Endothelial cell (in vitro differentiated cells): ENCODE measurements at places on chromosomes 16 and 17.

- H3K27me3 ChIP-seq, result peaks cover 25% of the 10 kb centered on the region
- no peak overlapping the region for H3K4me3 ChIP-seq
- no peak overlapping the region for H3K27ac ChIP-seq
Observed at GRCh38 chr17:21688293-21688949, 3.9 kb upstream of the KCNJ18 start.

DNA sequence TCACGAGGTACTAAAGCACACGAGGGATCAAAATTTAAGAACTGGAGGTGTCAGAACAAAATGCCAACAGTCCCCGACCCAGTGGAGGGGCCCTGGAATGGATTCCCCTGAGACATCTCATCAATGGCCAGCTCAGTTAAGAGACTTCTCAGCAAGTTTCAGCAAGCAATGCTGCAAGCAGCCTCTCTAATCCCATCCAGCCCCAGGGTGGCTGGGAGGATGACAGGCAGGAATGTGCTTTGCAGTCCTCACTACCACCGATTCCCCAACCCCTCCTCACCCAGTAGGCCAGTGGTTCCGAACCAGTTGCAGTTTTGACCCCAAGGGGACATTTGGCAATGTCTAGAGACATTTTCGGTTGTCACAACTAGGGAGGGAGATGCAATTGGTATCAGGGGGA, 8.7 kb downstream of the GPRC5B start:
- peaks cover 29% of the 10 kb centered on the region for H3K36me3 ChIP-seq
- H3K4me3 ChIP-seq, result peak overlapping the region; percentile 69
- no peak overlapping the region for H3K27ac ChIP-seq

DNA sequence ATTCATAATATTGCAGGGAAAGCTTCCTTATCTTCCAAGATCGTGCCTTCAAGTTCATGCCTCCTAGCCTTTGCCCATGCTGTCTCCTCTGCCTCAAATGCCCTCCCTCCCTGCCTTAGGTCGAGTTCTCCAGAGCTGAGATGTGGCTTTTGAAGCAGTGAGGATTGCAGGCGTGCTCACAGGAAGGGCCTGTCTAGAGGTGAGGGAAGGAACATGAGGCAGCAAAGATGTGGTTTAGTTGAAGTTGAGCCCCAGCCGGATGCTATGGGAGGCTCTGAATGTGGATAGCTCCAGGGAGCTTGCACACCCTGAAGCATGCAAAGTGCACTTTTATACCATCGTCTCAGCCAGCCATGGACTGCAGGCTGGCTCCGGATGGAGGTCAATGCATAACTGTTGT, 754.6 kb upstream of the EEF2KMT start:
- no peak overlapping the region for H3K4me3 ChIP-seq
- H3K27me3 ChIP-seq, result no peaks in the 10 kb centered on the region
- no peaks in the 10 kb centered on the region for H3K36me3 ChIP-seq
- DNase-seq, result no peak

- no peaks in the 10 kb centered on the region for H3K27me3 ChIP-seq
- no peak overlapping the region for H3K4me3 ChIP-seq
- H3K27ac ChIP-seq, result no peak overlapping the region
- DNase-seq, result no peak
Observed at GRCh38 chr17:68771867-68772515, 170.8 kb upstream of the FAM20A start.

GRCh38 chr17:27975146-27976011, 67.1 kb upstream of the NLK start:
- no peak for DNase-seq
- H3K27ac ChIP-seq, result no peak overlapping the region
- H3K36me3 ChIP-seq, result no peaks in the 10 kb centered on the region
- peaks cover 2% of the 10 kb centered on the region for H3K27me3 ChIP-seq
- H3K4me1 ChIP-seq, result peaks cover 5% of the 10 kb centered on the region

DNA sequence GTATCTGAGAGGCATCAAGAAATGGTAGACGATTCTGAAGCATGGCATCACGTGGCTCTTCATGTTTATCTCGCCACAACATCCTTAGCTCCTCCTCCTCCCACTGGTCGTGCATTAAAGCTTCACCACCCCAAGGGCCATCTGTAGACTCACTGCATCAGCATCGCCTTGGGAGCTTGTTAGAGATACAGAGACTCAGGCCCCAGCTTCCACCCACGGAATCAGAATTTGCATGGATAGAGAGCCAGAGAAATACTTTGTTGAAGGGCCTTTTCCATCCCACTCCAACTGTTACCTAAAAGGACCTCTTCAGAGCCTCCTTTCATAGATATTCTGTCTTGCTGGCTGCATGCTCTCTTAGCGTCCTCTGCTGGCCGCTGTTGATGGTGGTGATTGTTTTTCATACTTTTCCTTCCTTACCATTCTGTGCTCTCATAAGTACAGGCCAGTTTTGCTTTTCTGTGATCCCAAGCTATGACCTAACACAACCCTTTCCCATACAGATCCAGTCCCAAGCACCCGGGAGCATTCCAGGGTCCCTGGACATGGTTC, 1049.4 kb upstream of the EEF2KMT start:
- peaks cover 2% of the 10 kb centered on the region for H3K27me3 ChIP-seq
- no peak overlapping the region for H3K4me3 ChIP-seq
- H3K4me1 ChIP-seq, result no peaks in the 10 kb centered on the region
- no peak overlapping the region for H3K27ac ChIP-seq
- DNase-seq, result no peak

- H3K27ac ChIP-seq, result no peak overlapping the region
- peaks cover 29% of the 10 kb centered on the region for H3K4me1 ChIP-seq
- H3K4me3 ChIP-seq, result no peak overlapping the region
- peaks cover 10% of the 10 kb centered on the region for H3K27me3 ChIP-seq
Observed at GRCh38 chr16:86072328-86073102, 173.6 kb downstream of the IRF8 start.

DNA sequence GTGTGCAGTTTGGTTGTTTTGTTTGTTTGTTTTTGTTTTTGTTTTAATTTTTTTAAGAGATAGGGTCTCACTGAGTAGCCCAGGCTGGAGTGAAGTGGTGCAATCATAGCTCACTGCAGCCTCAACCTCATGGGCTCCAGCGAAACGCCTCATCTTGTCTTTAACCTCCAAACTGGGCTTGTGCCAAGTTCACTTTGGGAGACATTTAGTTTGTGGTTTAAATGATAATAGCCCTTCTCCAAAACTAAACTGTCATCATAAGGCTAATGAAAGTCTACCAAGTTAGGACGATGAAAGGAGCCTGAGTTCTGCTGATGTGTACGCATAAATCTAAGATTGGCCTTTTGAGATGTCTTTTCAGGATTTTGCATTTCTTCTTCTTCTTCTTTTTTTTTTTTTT, 6.5 kb upstream of the CARD14 start:
- DNase-seq, result no peak
- H3K4me1 ChIP-seq, result peaks cover 2% of the 10 kb centered on the region
- no peaks in the 10 kb centered on the region for H3K36me3 ChIP-seq
- peaks cover 7% of the 10 kb centered on the region for H3K27me3 ChIP-seq

GRCh38 chr16:77917971-77918370, 104.4 kb upstream of the CLEC3A start:
- no peak for DNase-seq
- H3K27me3 ChIP-seq, result peaks cover 2% of the 10 kb centered on the region
- H3K4me1 ChIP-seq, result peaks cover 18% of the 10 kb centered on the region
- H3K4me3 ChIP-seq, result no peak overlapping the region
- H3K27ac ChIP-seq, result no peak overlapping the region

DNA sequence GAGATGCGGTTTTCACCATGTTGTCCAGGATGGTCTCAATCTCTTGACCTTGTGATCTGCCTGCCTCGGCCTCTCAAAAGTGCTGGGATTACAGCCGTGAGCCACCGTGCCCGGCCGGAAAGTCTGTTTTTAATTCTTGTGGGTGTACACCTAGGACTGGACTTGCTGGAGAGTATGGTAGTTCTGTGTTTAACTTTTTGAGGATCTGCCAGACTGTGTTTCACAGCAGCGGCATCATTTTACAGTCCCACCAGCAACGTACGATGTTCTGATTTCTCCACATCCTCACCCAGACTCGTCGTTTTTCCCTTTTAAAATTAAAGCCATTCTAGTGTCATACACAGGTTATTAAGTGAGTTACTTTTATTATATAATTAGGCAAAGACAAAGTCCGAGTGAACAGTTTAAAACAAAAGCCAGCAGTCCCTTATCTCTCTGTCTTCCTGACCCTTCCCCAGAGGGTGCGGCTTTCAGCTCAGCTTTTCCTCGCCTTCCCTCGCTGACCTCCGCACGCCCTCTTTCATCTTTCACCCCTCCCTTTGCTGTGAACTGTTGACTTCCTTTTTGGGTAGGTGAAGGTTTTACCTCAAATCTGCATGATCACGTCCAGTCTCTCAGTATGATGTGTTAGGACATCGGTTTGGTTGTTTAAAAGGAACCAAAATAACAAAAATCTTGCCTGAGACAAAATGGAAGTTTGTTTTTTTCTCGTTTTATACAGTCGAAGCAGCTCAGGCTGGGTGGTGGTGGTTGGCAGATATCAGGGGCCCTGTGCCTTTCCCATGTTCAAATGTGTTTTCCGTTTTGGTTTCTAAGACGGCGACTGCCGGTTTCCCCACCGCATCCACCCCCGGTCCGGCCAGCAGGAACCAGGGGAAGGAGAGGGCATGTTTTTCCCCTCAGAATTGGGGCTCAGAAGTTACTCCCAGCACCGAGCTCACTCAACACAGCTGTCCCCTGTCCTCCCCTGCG, 18.0 kb downstream of the FAM234A start:
- H3K27me3 ChIP-seq, result peaks cover 7% of the 10 kb centered on the region
- DNase-seq, result no peak
- H3K4me1 ChIP-seq, result peaks cover 17% of the 10 kb centered on the region
- H3K4me3 ChIP-seq, result no peak overlapping the region
- no peak overlapping the region for H3K27ac ChIP-seq
- peaks cover 9% of the 10 kb centered on the region for H3K36me3 ChIP-seq

GRCh38 chr17:44900894-44901293, 1.6 kb upstream of the EFTUD2 start:
- peaks cover 26% of the 10 kb centered on the region for H3K4me1 ChIP-seq
- H3K4me3 ChIP-seq, result no peak overlapping the region

DNA sequence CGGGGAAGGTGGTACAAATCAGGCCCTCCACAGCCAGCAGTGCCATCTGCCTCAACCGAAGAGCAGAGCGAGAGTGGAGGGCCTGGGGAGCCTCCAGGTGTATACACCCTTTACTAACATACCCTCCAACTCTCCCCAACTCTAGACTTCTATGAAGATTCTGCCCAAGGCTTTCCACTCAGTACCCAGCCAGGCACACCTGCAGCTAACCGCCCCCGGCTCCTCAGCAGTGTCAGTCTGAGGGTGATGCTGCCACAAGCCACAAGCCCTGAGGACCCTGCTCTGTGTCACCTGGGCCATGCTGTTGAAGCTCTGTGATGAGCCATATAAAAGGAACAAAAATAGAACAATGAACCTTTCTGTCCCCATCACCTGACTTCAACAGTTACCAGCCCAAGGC, 3.8 kb downstream of the CENPV start:
- H3K27ac ChIP-seq, result no peak overlapping the region
- no peaks in the 10 kb centered on the region for H3K36me3 ChIP-seq
- H3K27me3 ChIP-seq, result peaks cover 15% of the 10 kb centered on the region
- no peak overlapping the region for H3K4me3 ChIP-seq

GRCh38 chr17:61205401-61205800, 194.2 kb upstream of the TBX2 start:
- DNase-seq, result no peak
- H3K4me3 ChIP-seq, result no peak overlapping the region
- peaks cover 20% of the 10 kb centered on the region for H3K4me1 ChIP-seq

GRCh38 chr17:62796291-62796690, 11.8 kb downstream of the MARCHF10 start:
- no peak for DNase-seq
- H3K36me3 ChIP-seq, result no peaks in the 10 kb centered on the region
- H3K4me1 ChIP-seq, result peaks cover 9% of the 10 kb centered on the region
- no peaks in the 10 kb centered on the region for H3K27me3 ChIP-seq
- no peak overlapping the region for H3K4me3 ChIP-seq

- peaks cover 3% of the 10 kb centered on the region for H3K27me3 ChIP-seq
- H3K36me3 ChIP-seq, result no peaks in the 10 kb centered on the region
- H3K4me3 ChIP-seq, result no peak overlapping the region
- peaks cover 9% of the 10 kb centered on the region for H3K4me1 ChIP-seq
- DNase-seq, result peak; percentile 79
Observed at GRCh38 chr17:6666077-6666521, 14.5 kb downstream of the C17orf100 start.

DNA sequence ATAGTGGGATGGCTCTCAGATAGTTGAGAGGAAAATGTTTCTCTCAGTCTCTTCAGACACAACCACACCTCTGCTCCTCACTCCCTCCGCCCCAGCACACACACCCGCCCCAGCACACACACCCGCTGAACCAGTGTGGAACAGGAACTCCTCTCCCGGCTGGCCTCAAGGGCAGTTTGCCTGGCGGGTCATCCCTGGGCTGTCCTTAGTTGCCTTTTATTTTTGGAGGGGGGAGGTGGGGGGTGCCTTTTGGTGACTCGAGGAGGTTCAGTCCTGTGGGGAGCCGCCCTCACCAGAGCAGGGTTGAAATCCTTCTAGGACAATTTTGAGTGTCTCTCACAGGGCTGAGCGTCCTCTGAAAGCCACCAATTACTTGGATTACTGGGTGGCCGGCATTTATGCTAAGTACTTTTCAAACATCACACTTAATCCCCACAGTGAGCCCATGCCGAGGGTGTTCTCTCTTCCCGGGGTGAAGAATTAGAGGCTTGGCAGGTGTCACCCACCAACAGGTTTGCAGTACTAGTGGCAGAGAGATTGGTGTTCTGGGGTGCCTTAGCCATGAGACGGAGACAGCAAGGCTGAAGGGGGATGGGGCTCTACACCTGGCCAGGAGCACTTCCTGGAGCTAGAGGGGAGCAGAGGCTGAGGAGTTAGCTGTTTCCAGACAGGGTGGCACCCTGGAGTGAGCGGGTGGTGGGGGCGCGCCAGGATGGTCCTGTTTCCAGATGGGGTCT, 2.8 kb downstream of the RASD1 start:
- no peak for DNase-seq
- peaks cover 11% of the 10 kb centered on the region for H3K27me3 ChIP-seq
- H3K36me3 ChIP-seq, result peaks cover 12% of the 10 kb centered on the region
- no peak overlapping the region for H3K27ac ChIP-seq
- no peak overlapping the region for H3K4me3 ChIP-seq

- H3K4me1 ChIP-seq, result peaks cover 8% of the 10 kb centered on the region
- no peak for DNase-seq
- no peak overlapping the region for H3K27ac ChIP-seq
- peaks cover 1% of the 10 kb centered on the region for H3K27me3 ChIP-seq
Observed at GRCh38 chr16:54175169-54175551, 111.4 kb downstream of the IRX3 start.

DNA sequence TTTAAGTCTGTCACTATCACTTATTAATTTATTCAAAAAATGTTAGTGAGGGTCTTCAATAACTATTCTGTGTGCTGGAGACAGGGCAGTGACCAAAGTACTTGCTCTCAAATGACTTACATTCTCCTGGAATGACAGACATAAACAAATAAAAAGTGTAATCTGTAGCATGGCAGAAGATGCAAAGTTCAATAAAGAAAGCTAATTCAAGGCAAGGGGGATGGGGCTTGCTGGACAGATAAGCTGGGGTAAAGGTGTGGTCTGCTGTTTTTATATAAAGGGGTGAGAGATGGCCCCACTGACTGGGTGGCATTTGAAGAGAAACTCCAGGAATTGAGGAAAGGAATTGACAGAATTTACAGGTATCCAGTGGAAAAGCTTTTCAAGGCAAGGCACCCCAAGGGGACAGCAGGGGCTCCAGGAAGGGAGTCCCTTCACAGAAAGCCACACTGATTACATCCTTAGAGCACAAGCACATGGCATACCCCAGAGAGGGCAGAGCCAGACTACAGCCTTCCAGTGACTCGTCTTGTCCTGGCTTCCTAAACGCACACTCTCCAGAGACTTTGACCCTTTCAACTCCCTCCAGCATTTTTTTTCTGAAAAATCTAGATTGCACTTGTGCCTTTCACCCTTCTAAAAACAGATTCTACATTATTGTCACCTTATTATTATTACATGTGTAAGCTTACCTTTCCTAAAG, 123.7 kb upstream of the HS3ST3A1 start:
- no peak overlapping the region for H3K27ac ChIP-seq
- H3K27me3 ChIP-seq, result no peaks in the 10 kb centered on the region
- H3K4me3 ChIP-seq, result no peak overlapping the region
- no peaks in the 10 kb centered on the region for H3K4me1 ChIP-seq
- no peaks in the 10 kb centered on the region for H3K36me3 ChIP-seq
